ENCODE measurements at places on chromosomes 11 and 22.
A peak's percentile ranks its signal among the peaks of the same experiment; 100 is the strongest.

DNA sequence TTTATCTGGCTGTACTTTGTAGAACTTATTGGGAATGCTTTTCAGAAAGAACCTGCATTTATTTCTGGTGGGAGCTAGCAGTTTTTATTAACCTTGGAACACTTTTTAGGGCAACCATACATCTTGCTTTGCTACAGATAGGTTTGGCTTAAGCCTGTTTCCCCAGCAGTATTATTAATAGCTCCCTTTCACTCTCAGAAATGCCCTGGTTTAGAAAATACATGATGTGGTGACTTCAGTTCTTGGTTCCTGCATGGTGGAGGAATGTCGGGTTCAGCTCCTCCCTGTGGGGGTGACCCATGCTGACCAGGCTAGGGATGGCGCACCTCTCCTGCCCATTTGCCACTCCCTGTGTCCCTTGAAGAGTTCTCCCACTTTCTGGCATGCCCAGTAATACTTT lies 28.2 kb downstream of the ZBED4 start:
- DNase-seq, result no peak

DNA sequence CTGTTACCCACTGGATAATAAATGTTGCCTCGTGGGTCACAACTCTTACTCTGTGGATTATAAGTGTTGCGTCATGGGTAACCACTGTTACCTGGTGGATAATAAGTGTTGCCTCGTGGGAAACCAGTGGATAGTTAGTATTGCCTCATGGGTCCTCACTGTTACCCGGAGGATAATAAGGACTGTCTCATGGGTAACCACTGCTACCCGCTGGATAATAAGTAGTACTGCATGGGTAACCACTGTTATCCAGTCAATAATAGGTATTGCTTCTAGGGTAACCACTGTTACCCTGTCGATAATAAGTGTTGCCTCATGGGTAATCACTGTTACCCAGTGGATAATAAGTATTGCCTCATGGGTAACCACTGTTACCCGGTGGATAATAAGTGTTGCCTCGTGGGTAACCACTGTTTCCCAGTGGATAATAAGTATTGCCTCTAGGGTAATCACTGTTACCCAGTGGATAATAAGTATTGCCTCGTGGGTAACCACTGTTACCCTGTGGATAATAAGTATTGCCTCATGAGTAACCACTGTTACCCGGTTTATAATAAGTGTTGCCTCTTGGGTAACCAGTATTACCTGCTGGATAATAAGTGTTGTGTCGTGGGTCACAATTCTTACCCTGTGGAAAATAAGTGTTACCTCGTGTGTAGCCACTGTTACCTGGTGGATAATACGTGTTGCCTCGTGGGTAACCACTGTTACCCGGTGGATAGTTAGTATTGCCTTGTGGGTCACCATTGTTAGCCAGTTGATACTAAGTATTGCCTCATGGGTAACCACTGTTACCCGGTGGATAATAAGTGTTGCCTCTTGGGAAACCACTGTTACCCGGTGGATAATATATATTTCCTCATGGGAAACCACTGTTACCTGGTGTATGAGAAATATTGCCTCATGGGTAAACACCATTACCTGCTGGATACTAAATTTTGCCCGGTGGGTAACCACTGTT lies 15.7 kb upstream of the NXPE4 start:
- DNase-seq, result no peak

GRCh38 chr11:1310772-1311468 lies 1.5 kb upstream of the TOLLIP start:
- no peak for DNase-seq

- DNase-seq, result no peak
These were observed 36.9 kb downstream of the ARFGAP3 start for GRCh38 chr22:42820045-42820763.

DNA sequence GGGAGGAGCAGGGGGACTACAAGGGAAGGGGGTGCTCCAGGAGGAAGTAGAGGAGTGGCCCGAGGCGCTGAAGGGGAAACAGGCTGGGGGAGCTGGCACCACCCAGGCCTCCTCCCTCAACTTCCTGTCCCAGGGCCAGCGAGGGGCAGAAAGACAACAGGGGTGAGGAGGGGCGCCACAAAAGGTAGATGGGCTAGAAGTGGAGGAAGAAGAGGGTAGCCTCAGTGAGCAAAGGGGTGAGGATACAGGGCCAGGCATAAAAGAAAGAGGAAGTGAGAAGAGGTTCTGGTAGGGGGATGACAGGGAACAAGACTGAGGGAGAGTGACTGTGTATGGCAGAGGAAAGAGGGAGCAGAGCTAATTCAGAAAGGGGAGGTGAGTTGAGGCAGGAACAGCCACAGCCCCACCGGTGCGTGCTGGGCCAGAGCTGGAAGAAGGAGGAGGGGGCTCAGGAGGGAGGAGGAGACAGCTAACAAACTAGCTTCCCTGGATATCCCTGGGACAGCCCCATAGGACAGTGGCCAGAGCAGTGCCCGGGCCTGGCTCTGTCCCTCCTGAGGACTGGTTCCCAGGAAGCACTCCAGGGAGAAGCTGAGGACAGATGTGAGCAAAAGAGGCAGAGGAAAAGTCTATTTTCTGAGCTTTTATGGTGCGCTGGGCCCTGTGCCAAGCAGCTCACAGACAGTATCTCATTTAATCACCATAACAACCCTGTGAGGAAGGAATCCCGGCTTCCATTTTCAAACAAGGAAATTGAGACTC lies 8.5 kb downstream of the DCHS1 start:
- no peak for DNase-seq

DNA sequence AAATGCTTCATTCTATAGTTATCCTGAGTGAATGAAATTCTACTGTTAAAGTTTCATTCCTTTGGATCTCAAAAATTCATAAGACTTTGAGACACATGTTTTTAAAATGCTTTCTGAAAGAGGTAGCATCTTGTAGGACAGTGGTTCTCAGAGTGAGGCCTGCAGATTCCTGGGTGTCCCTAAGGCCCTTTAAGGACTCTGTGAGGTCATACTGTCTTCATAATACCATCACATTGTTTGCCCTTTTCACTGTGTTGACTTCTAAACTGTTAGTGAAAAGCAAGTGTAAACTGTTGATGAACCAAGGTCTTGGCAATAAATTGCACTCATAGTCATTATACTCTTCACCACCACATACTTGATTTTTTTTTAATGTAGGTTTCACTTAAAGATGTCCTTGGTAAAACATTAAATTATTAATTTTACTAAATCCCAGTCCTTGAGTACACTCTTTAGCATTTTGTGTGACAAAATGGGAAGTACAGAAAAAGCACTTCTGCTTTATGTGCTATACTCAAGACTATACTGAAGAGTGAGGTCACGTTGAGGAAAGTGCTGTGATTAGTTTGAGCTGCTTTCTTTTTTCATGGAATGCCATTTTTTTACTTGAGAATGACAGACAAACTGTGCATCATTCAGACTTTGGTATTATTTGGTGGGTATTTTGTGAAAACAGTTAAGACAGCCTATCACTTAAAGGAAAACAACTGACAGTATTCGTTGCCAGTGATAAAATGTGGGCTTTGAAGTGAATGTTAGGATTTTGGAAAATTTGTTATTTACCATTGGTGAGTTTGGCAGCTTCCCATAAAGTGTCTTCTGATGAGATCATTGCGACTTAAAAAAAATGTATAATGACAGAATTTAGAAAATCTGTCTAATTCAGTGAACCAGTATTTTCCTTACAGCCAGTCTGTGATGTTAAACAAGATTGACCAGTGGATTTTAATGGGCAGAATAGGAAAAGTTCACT lies 61.1 kb downstream of the SPECC1L start:
- DNase-seq, result no peak

DNA sequence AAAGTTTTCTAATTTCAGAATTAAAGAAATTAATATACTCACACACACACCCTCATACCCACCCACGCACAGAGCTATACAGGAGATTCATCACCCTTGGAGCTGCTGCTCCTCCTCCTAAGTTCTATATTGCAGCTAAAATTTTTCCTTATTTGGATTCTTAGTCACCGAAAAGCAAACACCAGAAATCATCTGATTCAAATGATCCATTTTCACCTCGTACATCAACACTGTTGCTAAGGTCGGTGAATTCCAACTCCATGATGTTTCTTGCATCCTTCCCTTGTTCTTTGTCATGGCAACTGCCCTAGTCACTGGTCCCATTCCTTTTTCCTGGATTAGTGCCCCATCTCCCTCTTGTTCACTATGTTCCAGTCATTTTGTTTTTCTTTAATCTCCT lies 286.2 kb downstream of the GRM5 start:
- no peak for DNase-seq

DNA sequence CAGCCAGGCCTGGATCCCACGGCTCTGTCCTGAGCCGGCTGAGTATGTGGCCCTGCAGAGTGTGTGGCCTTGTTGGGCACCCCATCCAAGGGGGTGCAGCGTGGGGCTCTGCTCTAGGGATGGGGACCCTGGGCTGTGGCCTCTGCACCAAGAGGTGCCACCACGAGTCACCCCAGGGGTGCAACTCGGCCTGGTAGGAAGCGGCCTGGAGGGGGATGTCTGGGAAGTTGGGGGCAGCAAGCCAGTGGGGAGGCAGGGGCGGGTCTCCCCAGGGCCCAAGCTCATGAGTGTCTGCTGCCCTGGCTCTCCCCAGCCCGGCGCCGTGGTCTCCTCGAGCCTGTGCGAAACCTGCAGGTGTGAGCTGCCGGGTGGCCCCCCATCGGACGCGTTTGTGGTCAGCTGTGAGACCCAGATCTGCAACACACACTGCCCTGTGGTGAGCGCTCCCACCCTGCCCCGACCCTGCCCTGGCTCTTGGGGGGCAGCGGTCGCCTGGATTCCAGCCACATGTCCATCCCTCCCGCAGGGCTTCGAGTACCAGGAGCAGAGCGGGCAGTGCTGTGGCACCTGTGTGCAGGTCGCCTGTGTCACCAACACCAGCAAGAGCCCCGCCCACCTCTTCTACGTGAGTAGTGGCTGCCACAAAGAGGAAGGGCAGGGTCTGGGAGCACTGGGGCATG lies 24.2 kb upstream of the MUC5B start:
- DNase-seq, result peak; percentile 75

DNA sequence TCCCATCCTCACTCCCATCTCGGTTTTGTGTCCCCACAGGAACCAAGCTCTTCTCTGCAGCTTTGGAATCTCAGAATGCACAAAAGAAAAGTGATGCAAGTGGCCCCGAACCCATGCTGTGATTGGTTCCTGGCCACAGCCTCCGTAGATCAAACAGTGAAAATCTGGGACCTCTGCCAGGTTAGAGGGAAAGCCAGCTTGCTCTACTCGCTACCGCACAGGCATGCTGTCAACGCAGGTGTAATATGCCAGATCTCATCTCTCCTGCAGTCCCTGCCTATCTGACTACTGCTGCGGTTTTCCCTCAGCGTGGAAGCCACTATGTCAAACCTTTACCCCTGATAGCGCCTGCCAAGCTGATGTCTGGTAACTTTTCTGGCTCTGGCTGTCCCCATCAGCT lies 200.5 kb upstream of the LRRC4C start:
- DNase-seq, result no peak

DNA sequence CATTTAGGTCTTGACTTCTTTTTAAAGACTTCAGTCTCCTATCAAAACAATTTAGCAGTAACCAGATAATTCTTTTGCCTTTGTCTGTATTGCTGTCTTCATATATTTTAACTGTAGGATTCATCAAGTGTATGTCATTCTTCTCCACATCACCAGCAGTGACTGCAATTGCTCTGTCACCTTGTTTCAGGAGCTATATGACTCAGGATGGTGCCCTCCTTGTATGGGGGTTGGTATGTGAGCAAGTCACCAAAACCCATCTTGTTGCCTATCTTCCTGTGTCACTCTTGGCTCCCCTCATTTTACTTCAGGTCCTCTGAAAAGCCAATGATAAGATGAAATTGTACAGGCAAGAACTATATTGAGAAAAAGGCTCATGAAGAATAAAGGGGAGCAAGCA lies 256.9 kb upstream of the LUZP2 start:
- no peak for DNase-seq

- peak; percentile 44 for DNase-seq
These were observed 17.0 kb downstream of the IL17REL start for GRCh38 chr22:49995361-49996118.

DNA sequence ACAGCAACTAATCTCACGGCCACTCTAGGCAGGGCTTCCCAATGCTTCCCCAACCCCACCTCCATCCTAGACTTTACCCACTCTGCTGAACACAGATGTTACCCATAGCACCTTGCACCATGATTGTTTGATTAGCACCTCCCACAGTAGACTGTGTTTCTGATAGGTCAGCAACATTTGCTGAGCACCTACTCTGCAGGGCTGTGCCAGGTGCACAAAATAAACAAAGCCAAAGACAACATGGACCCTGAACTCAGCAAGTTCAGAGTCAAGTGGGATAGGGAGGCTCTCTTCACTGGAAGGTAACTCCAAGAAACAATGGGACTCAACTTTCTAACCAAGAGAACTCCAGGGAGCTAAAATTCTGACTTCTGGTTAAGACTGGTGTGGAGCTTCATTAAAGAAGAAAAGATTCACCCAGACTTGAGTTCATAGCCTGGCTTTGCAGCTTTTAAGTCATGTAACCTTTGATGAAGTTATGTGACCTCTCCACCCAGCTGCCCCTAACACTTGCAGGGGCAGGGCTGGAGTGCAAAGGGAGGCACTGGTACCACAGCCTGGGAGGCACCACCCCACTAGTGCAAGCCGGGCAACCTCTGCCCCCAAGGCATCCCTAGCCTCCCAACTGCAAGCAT lies 6.7 kb upstream of the RTN4RL2 start:
- no peak for DNase-seq

DNA sequence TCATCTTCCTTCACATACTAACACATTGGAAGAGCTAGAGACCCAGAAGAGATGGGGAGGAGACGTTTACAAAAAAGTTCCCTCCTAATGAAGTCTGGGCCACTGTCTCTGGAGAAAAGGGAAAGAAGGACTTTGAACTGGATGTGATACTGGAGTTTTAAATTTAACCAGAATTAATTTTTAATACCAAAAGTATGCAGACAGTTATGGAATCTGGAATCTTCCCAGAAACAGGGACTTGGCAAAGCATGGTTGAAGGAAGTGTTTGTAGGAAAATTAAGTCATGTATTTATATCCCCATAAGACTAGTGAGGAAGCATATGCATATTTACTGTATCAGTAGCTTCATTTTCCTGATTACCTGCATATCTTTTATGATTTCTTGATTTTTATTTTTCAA lies 215.5 kb downstream of the TTC28 start:
- DNase-seq, result no peak

GRCh38 chr11:130414107-130415080 lies 14.0 kb downstream of the ADAMTS8 start:
- no peak for DNase-seq

DNA sequence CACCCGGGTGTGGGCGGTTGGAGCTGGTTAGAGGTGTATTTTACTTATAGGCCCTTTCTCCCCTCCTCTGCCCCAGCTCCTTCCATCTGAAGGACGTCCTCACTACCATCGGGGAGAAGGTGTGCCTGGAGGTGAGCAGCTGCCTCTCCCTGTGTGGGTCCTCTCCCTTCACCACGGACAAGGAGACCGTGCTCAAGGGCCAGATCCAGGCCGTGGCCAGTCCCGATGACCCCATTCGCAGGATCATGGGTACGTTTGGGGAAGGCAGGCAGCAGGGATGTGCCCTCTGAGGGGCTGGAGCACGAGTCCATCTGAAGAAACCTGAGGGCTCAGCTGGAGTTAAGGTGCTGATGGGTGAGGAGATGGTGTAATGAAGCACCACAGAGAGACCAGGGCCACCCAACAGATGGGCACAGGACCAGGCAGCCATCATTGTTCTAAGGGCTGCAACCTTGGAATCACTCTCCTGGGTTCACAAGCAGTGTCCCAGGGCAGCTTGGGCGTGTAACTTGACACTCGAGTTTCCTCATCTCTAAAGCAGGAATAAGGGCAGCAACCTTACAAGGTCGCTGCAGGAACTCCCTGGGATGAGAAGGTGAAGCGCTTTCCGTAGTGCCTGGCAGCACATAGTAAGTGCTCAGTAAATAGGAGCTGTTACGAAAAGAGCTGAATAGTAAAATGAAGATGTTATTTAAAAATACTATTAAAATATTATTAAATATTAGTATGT lies 29.4 kb downstream of the TCP11L1 start:
- no peak for DNase-seq

Measured in aorta (tissue), 5 donors.